ENCODE measurements at places on chromosomes 3 and 15. TPM values are rescaled to one million over a fixed set of nuclear protein-coding genes. Genes with fewer than 3 reads are reported as not detected.

The TCF12 gene
- polyA plus RNA-seq, result 25.2 TPM

The MAGEF1 gene
- 19.5 TPM for polyA plus RNA-seq

The TLR9 gene
- not detected for polyA plus RNA-seq

The ZBED2 gene
- polyA plus RNA-seq, result not detected

The ZNF662 gene
- 6.5 TPM for polyA plus RNA-seq

The ERC2 gene
- 24.8 TPM for polyA plus RNA-seq

The TMEM207 gene
- not detected for polyA plus RNA-seq

The TMEM212 gene
- polyA plus RNA-seq, result not detected

The NRROS gene
- polyA plus RNA-seq, result not detected

The SMCO1 gene
- 1.5 TPM for polyA plus RNA-seq

The CCR4 gene
- polyA plus RNA-seq, result not detected

The CHRM5 gene
- not detected for polyA plus RNA-seq

The ROPN1 gene
- 2.9 TPM for polyA plus RNA-seq

The ITGB5 gene
- 1.8 TPM for polyA plus RNA-seq

The ARHGAP31 gene
- polyA plus RNA-seq, result 1.6 TPM

The CGNL1 gene
- polyA plus RNA-seq, result 5.9 TPM

The TMEM40 gene
- not detected for polyA plus RNA-seq

The TRIM42 gene
- polyA plus RNA-seq, result not detected

The CPN2 gene
- not detected for polyA plus RNA-seq

The GNAT1 gene
- polyA plus RNA-seq, result not detected

The CCNDBP1 gene
- 186 TPM for polyA plus RNA-seq

The GOLGA6L7 gene
- not detected for polyA plus RNA-seq

The TMEM108 gene
- polyA plus RNA-seq, result 68.5 TPM

The CHRD gene
- 0.69 TPM for polyA plus RNA-seq

The CD47 gene
- polyA plus RNA-seq, result 114 TPM

The C3orf85 gene
- polyA plus RNA-seq, result not detected

The SH2D7 gene
- polyA plus RNA-seq, result not detected

The C3orf22 gene
- not detected for polyA plus RNA-seq

The CCR3 gene
- polyA plus RNA-seq, result not detected

The GOLGA6A gene
- not detected for polyA plus RNA-seq

The DZIP3 gene
- 40.6 TPM for polyA plus RNA-seq

The AZI2 gene
- 94.9 TPM for polyA plus RNA-seq

The SHC4 gene
- polyA plus RNA-seq, result 2.9 TPM

The MYO5C gene
- 4.4 TPM for polyA plus RNA-seq

The DUOX1 gene
- not detected for polyA plus RNA-seq

The GRM2 gene
- not detected for polyA plus RNA-seq

The EXD1 gene
- 0.78 TPM for polyA plus RNA-seq

The RPP25 gene
- not detected for polyA plus RNA-seq

Measured in Purkinje cell (primary cell).